ENCODE measurements at places on chromosomes 4 and X.

DNA sequence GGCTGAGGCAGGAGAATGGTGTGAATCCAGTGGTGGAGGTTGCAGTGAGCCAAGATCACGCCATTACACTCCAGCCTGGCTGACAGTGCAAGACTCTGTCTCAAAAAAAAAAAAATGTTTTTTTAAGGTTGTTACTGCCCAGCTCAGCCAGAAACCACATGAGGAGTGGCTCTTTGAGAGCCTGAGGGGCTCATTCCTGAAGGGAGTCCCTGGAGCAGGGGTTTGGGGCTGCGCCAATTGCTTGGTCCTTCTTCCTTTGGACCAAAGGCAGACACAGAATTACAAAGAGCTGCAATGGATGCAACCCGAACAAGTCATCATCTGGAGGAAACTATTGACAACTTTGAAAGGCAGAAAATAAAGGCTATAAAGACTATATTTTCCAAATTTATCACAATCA lies 60.6 kb upstream of the WWC2 start:
- DNase-seq, result no peak

DNA sequence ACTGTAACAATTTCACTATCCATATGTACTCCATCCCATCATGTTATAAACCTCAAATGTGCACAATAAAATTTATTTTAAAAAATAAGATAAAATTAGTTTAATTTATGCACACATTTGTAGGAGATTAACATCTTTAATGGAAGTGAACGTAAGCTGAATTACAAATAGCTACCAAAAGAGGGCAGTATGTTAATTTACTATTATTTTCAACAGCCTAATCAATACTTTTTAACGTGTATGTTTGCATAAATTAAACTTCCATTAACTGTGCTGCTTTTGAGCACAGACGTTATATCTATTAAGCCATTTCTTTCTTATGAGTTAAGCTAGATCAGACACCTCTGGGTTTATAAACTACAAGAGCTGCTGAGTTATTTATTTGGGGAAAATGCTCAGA lies 56.5 kb upstream of the PHKA2 start:
- DNase-seq, result no peak

GRCh38 chr4:17578482-17578891 lies 1.5 kb downstream of the LAP3 start:
- DNase-seq, result no peak

GRCh38 chrX:38061335-38061734 lies 55.0 kb downstream of the SYTL5 start:
- no peak for DNase-seq

- DNase-seq, result no peak
Measured at GRCh38 chr4:150493851-150494250, 88.1 kb upstream of the MAB21L2 start.

- no peak for DNase-seq
Measured at GRCh38 chr4:76311896-76312331, 5.4 kb downstream of the STBD1 start.

DNA sequence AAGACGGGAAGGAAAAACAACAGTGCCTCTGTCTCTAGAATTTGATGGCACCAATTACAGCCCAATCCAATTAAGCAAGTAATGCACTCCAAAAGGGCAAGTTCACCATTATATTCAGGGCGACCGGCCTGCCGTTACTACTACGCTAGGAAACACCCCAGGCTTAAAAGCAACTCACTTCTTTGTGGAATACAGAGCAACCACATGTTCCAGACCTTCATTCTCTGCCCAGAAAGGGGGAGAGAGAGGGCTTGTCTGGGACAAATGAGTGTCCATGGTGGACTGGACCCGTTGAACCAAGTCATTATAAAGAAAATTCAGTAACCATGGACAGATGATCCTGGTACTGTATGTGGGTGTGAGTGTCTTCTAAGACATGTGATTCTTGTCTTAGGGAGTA lies 1.6 kb downstream of the KDR start:
- no peak for DNase-seq

- no peak for DNase-seq
Measured at GRCh38 chrX:46582966-46583365, 9.4 kb downstream of the CHST7 start.

DNA sequence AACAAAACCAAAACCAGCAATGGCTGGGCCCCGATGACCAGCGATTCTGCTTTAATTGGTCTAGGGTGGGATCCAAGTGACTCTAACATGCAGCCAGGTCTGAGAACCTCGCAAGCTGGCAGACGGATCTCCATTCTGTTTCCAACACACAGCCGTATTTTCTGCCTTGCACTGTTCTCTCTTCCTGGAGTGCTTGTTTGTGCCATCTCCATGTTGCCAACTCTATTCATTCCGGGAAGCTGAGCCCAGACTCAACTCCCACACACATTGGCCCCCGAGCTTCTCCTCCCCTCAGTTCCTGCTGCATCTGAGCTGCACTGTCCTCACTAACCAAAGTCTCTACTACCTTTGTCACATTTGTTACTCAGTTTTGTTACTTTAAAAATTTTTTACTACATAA lies 35.6 kb downstream of the GEMIN8 start:
- DNase-seq, result no peak

- no peak for DNase-seq
Measured at GRCh38 chr4:174358410-174358809, 74.7 kb downstream of the CEP44 start.

GRCh38 chrX:40581336-40581920 lies 658 bp downstream of the ATP6AP2 start:
- DNase-seq, result no peak

DNA sequence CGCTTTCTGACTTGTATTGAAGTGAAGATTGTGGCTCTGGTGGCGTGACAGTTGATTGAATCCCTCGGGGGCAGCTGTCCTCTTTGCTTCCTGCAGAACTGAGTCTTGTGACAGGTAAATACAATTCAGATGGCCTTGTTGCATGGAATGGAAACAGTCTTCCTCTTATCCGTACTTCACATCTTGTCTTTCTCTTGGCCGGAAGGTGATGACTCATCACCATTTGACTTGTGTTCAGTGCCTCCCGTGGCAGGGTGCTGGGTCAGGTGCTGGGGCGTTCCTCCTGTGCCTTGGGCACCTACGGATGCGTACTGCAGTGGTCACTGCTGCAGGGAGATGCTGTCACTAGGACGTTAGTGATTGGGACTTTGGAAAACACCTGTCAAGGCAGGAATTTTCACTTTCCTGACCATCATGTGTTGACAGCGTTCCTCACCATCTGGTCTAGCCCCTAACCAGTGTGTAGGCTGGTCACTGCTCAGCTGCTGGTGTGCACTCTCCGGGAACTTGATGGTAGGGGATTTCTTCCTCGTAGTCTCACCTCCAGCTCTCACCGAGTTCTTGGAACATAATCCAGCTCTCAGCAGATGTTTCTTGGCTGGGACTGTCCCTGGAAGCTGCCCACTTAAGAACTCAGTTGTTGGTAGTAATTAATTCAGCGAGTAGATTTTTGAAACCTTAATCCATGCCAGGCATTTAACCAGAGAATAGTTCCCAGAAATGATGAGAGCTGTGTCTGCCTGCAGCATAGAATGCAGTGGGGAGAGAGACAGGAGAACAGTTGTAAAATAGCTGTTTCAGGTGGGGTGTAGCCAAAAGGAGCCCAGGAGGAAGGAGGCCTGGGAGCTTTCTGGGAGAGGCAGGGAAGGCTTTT lies 7.2 kb downstream of the TBC1D14 start:
- DNase-seq, result peak; percentile 25

DNA sequence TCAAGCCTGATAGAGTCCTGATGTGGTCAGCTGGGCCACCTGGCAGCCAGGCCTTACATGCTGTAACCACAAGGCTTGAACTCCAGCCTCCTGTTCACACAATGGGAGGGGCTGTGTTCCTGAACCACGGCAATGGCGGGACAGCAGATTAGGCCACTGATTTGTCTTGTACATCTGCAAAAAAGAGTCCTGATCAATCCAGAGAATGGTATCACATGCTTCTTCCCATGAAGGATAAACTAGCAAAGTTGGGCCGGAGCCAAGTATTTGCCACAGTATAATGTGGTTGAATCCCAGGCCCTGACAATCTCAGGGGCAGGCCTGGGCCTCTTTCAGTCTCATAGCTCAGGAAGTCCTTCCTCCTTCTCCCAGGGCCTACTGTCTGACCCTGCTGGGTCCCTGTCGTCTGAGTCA lies 2182.5 kb upstream of the AGA start:
- no peak for DNase-seq

GRCh38 chr4:37561803-37562207 lies 124.4 kb downstream of the RELL1 start:
- DNase-seq, result no peak

- no peak for DNase-seq
Measured at GRCh38 chrX:68755616-68756125, 73.2 kb upstream of the EFNB1 start.

- no peak for DNase-seq
Measured at GRCh38 chrX:6021316-6022091, 207.2 kb downstream of the NLGN4X start.

GRCh38 chrX:129523079-129523911 lies at the start of gene SMARCA1:
SMARCA1 (minus strand) TSS chrX:129523490; CDS start chrX:129523370, 120 bp downstream.
- DNase-seq, result no peak

DNA sequence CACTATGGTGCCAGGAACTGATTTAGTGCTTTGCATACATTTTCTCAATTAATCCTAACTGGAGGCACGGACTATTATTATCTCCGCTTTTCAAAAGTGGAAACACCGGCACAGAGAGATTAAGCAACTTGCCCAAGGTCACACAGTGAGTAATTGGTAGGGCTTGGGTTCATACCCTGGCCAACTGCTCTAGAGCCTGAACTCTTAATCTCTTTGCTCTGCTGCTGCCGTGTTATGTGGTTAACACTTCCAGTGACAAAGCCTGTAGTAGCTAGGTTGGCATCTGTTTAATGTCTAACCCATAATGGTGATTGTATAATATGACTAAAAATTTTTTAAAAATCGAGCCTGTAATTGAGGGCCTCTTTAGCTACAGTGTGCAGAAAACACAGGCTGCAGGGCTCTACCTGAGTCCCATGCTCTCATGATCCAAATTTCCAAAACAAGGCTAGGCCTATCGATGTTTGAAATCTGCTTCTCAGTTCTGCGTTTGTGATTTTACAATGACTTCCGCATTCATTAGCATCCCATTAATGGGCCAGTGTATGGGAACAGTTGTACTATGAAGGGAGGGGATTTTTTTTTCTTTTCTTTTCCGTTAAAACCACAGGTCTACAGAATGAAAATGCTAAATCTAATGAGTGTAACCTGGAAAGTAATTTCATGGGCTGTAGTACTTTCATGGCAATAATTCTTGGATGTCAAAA lies 219.3 kb upstream of the JADE1 start:
- DNase-seq, result no peak

DNA sequence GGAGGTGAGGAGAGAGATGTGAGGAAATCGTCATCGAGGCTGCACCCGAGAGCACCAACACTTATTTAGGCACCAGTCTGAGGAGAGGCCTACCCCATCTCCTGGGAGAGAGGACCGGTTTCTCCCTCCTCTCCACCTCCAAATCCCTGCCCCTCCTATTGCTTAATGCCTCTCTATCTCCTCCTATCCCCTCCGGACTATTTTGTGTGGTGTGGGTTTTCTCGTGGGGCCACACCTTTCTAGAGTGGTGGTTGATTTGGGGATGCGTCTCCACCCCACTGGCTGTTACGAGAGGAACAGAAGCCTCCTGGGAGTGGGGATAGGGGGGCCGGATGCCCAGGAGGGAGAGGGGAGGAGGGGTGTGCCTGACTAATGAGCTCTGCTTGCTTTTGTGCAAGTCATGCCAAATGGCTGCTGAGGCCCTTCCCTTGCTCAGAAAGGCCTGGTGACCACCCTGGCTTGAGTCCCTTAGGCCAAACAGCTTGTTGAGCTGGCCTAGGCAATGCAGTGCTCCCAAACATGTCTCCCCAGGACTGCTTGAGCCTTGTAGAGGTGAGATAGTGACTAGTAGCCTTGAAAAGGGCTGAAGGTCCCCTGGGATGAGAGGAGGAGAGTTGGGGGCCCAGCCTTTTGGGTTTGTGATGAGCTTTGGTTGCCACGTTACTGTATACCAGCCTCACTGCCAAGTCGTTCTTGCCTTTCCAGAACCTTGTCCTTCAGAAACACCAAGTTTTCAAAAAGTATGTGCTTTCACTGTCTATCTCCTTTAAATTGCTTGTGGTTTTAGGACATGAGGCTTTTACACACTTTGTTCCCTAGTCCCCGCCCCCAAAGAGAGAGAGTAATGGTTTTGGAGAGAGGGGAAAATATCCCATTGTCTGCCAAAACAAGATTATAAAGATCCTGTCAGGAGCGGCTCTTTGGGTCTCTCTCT lies 1.2 kb downstream of the MSN start:
- DNase-seq, result no peak

- DNase-seq, result no peak
Measured at GRCh38 chr4:111537871-111538270, 607.4 kb upstream of the FAM241A start.

DNA sequence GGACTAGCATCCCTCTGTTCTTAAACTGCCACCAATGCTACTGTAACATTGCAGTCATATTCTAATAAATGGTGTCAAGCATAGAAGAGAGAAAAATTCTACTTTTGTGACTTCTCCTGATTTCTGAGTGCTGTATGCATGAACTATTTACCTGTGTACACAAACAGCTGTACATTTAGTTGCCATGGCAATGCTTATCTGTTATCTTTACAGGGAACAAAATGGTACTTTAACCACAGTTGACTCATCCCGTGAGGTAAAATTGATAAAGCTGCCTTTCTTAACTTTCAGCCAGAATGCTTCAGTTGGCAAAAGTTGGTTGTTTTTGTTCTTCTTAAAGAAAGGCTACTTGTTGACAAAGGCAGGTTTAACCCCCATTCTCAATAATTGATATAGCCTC lies 587.5 kb upstream of the MAGEB2 start:
- DNase-seq, result no peak

DNA sequence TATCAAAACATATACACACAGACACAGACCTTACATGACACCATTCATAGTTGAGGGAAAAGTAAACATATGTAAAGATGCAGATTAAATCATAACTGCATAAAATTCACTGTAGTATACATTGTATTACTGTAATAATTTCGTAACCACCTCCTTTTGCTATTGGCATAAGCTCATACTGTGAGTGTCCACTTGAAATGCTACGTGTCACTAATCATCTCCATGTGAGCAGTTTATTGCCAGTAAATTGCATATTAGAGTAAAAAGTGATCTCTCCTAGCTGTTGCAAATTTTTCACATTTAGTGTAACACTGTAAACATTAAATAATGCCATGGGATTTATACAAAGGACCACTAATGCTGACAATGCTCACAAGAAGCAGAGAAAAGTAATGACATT lies 256.7 kb upstream of the GNPDA2 start:
- DNase-seq, result no peak
